ENCODE measurements at places on chromosomes 2 and 18.
A peak's percentile ranks its signal among the peaks of the same experiment; 100 is the strongest.

GRCh38 chr2:235659767-235660322 is 166.0 kb downstream of the AGAP1 start:
- no peak for DNase-seq

GRCh38 chr2:137947728-137948336 is 16.4 kb upstream of the HNMT start:
- no peak for DNase-seq

- DNase-seq: no peak
These were observed 12.9 kb upstream of the TEX51 start for GRCh38 chr2:126885751-126886210.

DNA sequence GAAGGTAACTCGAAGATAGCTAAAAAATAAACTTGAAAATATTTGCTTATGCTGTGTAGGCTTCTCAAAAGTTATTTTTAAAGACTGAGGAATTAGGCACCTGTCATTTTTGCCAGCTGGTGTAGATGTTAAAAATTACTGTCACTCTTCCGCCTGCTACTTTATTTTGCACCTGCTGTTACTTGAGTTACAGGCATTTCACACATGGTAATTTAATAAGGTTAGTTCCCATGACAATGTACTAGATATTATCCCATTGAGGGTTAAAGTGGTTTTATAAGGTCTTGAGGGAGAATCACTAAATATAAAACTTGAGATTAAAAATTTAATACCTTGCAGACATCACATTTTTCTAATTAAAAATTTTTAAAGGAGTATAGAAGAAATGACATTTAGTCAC is 26.6 kb downstream of the MYL1 start:
- DNase-seq: no peak

DNA sequence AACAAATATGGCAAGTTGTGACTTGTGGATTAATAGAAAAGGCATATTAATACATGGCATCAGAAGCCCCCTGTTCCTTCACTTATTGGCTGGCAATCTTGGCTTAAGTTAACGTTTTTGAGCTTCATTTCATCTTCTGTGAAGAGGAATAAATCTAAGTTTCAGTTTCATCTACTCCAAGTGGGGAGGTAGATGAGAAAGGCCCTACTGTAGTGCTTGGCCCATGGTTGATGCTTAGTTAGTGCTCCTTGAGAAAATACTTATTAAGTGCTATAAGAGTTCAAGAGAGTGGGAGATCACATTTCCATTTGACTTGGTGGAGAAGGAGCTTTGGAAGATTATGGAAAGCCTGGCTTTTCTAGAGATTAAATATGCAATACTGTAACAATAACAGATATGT is 244.3 kb downstream of the BABAM2 start:
- no peak for DNase-seq

DNA sequence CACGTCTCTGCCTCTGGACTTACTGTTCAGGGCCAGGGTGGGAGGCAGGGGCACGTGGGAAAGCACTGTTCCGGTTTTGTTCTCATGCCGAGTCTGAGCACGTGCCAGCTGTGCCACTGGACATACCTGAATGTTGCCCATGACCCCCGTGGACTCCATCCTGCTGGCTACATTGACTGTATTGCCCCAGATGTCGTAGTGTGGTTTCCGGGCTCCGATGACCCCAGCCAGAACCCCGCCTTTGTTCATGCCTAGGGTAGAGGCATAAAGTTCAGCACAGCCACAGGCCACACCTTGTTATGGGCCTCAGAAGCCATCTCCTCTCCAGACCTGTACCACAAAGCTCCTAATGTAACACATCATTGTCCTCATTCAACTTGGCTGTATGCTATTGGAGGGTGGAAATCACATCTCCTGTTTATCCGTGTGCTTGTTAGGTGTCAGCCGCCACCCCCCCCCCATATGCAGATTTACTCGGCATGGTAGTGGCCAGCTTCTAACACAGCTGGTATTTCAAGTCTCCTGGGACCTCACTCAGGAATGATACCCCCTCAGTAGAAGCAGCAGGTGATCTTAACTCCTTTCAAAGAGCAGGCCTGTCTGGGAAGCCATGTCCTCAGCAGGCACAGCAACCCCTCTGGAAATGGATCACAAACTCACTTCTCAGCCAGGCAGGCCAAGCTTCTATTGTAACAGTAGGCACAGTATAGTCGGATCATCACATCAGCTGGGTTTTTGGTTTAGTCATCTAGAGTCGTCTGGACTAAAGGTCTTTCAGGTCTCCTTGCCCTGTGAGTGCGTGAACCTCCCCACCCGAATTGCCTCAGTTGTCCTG is 27.6 kb downstream of the CENPO start:
- no peak for DNase-seq

- no peak for DNase-seq
These were observed 276.3 kb upstream of the ERBB4 start for GRCh38 chr2:212814941-212815340.

DNA sequence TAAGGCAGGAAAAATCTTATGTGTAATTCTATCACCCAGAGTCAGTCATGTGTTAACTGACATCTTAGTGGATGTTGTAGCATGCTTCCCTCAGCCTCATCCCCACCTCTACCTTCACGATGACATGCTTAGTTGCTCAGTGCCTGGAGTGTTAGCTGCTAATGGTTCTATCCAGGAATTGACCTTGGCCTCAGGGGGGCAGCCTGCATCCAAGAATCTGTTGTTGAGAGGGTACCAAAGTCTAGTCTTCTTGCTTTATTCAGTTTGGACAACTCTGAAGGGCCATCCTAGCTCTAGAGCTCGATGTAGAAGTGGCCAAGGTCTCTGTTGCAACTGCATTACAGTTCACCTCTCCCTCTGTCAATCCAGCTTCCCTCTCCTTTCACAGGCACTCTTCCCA is 61.2 kb downstream of the ACYP2 start:
- no peak for DNase-seq

- DNase-seq: no peak
These were observed 60.4 kb downstream of the SNTG2 start for GRCh38 chr2:1011006-1011405.

- DNase-seq: no peak
These were observed 1.5 kb downstream of the INO80D start for GRCh38 chr2:206084439-206084869.

DNA sequence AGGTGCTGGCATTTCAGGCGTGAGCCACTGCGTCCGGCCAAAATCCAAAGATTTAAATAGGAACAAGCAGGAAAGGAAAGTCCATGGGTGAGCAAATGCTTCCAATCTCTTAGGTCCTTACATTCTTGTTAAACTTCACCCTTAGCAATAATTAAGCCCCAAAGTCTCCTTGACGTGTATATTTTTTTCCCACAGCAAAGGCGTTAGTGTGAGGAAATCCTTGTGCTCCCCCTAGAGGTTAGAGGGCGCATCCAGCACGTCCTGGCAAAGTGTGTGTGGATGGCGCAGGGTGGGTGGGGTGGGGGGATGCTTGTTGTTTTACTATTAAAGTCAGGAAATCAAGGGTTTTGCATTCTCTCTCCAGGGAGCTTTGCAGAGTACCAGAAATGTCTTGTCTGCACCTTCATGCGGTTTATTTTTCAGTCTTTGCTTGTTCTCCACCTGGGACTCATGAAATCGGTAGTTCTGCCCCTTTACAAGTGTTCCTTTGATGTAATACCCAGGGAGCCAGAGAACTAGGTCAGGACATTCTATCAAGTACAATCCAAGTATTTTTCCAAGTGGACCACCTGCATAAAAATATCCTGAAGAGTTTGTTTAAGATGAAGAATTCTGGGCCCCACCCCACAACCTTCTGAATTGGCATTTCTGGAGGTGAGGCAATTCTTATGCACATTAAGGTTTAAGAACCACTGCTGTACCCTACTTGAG is 22.2 kb upstream of the ITSN2 start:
- peak; percentile 34 for DNase-seq

- DNase-seq: no peak
These were observed 6.8 kb downstream of the THUMPD2 start for GRCh38 chr2:39772086-39772811.

GRCh38 chr2:233414777-233415570 is 60.7 kb downstream of the DGKD start:
- DNase-seq: peak; percentile 60

- no peak for DNase-seq
These were observed 32.8 kb downstream of the ERLEC1 start for GRCh38 chr2:53819634-53820033.

Data from stimulated activated CD4-positive, alpha-beta T cell treated with anti-CD3 and anti-CD28 coated beads, Interleukin-2, amount 100 ng/mL, for 4 hours (primary cell).